ENCODE measurements at places on chromosomes 3 and 15. TPM values are rescaled to one million over a fixed set of nuclear protein-coding genes. Genes with fewer than 3 reads are reported as not detected.

The ZBTB47 gene
- total RNA-seq: 61.8 TPM

- peak; percentile 78 for DNase-seq
Measured at GRCh38 chr3:64685800-64686445, 1.9 kb downstream of the ADAMTS9 start.

The NPAP1 gene
- not detected for total RNA-seq

DNA sequence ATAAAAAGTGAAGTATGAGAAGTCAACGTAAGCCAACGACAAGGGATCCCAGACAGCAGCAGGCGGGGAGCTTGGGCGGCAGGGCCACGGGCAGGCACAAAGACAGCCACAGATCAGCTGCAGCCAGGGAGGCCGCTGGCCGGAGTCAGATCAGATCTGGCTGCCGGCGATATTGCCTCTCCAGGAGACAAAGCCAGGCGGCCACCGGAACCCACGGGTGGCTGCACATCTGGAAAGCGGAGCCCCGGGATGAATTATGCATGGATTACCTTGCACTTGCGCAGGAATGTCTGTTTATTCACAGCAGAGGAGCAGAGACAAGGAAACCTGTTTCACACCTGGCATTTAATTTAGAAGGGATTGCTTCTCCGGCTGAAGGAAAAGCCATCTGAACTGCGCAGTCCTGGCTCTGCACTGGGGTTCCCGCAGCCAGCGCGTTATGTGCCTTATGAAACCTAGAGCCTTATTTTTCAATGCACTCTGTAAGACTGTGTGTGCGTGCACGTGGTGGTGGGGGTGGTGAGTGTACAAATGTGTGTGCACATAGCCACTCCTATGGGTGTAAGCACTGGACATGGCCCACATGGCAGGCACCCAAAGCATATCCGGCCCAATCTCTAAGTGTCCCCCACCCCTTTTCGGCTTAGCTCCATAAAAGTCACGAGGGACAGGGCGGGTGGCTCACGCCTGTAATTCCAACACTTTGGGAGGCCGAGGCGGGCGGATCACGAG, 427.8 kb upstream of the MCTP2 start:
- DNase-seq: no peak

- DNase-seq: no peak
Measured at GRCh38 chr3:95189348-95189747, 1126.5 kb downstream of the NSUN3 start.

GRCh38 chr3:146470425-146470990, 1.1 kb upstream of the PLSCR2 start:
- no peak for DNase-seq

DNA sequence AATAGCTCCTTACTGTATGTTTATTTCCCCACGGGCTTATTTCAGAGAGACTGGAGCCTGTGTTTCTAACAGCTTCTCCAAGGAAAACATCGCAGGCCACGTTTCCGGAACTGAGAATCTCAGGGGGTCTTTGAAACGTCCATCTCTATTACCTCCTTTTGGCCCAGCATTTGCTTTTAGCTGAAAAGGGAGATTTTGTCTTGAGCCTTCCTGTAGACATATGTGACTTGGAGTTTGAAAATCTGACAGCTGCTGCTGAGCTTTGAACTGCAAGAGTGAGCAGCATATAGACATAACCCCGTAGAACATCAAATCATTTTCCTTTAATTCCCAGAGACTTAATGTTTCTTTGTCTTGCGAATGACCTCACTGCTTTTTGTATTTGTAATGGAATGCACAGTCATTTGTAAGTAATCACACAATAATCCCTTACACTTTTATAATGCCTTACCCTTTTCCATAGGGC, 54.6 kb downstream of the LPP start:
- no peak for DNase-seq

The DAZL gene
- total RNA-seq: not detected

DNA sequence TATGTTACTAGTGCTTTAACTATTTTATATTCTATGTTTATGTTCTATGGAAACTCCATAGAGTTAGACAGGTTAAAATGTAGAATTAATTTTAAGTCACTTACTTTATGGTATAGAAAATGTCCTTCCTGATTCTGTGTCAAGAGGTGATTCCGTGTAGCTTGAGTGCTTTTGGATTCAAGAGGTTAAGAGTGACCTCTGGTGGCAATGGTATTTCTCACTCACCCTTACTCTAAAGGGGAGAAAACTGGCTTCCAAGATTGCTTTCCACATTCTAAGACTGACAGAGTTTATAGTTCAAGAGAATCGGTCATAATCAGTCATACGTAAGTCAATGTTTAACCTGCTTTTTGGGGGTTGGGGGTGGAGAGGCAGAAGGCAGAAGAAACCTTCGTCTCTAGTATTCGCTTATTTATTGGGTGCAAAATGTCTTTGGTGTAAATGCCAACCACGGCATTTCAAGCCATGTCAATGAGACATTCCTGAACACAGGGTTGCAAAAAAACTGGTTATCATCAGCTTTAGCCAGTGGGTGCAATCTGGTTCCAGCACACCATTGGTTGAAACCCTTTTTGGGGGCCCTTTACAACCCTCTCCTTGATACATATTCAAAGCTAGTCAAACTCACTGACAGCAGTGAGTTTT, 92.0 kb upstream of the VGLL3 start:
- no peak for DNase-seq

DNA sequence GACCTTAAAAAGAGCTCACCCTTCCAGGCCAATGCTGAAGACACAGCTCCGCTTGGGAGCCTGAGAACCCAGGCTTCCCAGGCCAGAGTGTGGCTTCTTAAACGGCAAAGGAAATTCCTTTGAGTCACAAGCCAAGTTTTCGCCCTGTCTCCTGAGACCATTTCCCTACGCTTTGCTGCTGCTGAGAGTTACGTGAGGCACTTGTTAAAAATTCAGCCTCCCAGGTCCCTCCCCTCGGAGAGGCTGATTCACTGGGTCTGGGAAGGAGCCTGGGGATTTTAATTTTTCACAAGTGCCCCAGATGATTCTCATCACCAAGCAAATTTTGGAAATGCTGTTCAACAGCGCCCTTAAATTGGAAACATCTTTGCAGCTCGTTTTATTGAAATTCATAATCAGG, 25.5 kb downstream of the RLBP1 start:
- no peak for DNase-seq

DNA sequence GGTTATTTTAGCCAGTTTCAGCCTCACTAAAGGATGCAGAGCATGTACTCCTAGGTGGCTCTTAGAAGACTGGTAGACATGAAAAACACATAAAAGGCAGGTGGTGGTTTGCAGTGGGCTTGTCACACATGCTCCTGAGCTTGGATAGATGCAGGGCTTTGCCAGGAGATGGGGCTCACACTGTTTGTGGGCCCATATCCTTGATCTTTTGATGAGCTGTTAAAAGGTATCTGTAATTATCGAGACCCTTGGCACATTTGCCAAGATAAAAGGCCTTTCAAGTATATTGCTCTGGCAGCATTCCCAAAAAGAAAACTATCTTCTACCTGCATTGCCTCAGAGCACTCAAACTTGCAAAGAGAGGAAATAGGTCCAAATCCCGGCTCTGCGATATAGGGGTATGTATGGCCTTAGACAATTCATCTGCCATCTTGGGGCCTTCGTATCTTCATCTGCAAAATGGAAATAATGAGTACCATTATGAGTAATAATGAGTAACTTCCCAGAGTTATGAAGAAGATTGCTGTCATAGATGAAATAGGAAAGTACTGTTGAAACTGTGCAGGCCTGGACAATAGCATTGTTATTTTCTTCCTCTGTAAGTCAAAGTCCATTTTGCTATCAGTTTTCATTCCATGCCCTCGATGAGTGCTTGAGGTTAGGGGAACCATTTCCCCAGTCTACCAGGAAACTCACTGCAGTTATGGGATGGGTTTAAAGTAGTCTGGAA, 172.7 kb downstream of the SYNPR start:
- no peak for DNase-seq

DNA sequence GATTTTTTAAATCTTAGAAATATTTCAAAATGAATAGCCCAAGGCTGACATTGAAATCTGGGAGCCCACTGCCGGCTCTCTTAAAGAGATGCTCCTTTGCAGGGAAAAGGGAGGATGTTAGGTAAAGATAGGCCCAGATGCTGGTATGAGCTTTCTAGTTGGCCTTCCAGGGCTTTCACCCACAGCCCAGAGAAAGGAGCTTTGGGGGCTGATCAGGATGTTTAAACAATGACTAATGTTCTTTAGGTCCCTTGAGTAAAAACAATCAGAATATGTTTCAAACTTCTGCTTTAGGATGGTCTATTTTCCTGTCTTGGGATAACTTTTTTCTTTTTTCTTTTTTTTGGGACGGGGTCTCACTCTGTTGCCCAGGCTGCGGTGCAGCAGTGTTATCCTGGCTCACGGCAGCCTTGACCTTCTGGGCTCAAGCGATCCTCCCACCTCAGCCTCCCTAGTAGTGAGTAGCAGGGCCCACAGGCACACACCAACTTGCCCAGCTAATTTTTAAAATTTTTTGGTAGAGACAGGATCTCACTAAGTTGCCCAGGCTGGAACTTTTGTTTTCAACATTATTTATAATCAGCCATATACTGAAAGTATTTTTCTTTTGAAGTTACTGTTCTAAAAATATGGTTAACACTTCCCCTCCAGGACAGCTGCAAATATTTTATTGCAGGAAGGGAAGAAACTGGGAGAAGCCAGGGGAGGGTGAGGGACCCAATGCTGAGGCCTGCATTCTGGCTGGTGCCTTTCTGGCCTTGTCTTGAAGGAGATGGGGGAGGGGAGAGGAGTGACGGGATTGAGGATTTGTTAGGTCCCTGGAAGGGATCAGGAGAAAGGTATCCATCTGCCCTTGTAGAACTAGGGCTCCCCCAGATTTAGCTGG, 70.1 kb downstream of the TRAK1 start:
- DNase-seq: no peak

DNA sequence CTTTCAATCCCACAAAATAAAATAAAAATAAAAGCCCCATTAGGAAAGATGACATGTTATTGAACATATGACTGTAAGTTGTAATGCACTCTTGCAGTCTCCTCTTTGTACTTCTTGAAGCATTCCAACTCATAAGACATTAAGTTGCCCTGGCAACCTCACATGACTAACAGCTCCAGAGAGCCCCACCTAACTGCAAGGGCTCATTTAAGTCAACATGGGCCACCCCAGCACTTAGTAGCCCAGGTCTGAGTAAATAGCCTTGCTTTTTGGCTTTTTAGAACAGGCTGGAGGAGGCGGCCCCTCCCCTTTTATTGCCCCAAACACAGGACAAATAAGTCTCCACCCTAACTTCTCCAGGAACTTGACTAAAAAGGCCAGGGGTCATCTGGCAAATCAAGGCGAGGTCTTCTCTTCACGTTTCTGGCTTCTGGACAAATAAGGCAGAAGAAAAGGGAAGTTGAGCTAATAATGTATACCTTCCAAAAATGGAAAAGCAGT, 135.1 kb downstream of the TMCO5A start:
- DNase-seq: no peak

The GOLGA6L4 gene
- total RNA-seq: 5.3 TPM

GRCh38 chr3:170553788-170554757, 31.8 kb downstream of the SLC7A14 start:
- no peak for DNase-seq

DNA sequence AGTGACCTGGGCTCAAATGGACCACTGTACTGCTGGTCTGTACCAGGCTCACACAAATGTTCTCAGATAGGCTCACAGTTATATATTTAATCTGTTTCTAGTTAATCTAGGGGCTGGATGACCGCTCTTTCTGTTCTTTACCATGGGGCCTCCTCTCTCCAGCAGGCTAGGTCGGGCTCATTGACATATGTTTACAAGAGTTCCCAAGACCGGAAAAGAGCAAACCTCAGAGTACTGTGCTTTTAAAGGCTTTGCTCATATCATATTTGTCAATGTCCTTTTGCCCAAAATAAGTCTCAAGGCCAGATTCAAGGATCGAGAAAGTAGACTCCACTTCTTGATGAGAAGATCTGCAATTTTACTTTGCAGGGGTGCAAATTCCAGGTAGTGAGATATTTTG, 348.0 kb upstream of the EPHA6 start:
- no peak for DNase-seq

DNA sequence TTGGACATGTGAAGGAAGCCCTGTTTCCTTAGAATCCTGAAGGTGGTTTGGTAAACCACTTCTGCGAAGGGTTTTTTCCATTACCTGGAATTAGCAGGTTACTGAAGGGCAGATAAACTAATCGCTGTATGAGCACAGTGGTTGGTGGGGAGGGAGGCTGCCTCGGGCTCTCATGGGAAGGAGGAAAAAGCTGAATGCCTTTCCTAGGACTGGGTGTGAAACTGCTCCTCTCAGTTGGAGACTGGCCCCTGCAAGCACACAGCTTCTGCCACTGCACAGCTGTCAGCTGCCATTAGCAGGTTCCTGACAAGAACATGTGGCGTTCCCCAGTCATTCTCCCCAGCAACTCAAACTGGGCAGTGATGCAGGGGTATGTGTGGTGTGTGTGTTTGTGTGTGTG, 376.3 kb downstream of the GAP43 start:
- no peak for DNase-seq
